ENCODE measurements at places on chromosomes 11 and 22.

- no peak for DNase-seq
These were observed 257.4 kb upstream of the LRRC4C start for GRCh38 chr11:41716862-41717261.

- DNase-seq = no peak
These were observed 54.4 kb downstream of the COMMD9 start for GRCh38 chr11:36234825-36235224.

DNA sequence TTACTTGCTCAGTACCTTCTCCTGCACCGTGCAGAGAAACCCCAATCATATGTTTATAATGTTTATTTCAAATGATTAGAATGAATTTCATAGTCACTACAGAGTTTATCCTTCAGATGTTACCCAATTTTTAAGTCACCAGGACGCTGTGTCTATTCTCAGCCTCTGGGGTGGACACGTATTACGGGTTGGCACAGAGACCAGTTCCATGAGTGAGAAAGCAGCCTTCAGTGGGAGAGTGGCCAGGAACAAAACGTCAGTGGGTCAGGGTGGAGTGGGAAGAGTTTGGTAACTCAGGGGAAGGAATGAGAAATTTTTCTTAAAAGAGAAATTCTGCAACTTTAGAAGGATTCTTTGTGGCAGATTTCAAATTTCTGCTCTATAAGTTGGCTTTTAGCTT lies 77.1 kb upstream of the MTMR2 start:
- DNase-seq = no peak

DNA sequence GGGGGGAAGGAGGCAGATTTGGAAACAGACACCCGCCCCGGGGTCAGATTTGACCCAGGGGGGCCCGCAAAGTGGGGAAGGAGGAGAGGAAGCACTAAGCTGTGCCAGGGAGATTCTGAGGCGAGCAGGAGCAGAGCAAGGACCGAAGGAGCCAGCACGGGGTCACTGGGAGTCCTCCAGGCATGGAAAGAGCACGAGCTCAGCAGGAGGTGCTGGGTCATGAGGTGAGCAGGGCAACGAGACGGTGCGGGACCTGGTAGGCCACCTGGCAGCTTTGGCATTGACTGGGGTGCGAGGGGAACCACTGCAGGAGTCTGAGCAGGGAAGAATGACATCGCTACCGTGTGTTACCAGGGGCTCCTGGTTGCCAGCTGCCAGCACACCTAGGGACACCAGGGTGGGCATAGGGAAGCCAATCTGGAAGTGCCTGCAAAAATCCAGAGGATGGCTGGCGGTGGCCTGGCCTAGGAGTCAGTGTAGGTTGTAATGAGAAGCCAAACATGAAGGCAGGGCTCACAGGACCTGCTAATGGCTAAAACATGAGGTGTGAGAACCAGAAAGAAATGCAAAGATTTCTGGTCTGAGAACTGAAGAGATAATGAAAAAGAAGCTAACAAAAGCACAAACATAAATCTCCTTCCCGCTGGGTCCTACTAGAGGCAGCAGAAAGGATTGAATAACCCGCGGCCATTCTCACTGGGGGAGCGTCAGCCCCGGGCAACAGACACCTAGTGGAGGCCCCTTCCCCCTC lies 63.5 kb downstream of the MICAL3 start:
- no peak for DNase-seq

- DNase-seq = no peak
These were observed 24.8 kb downstream of the GAB2 start for GRCh38 chr11:78392854-78393253.

GRCh38 chr11:75547617-75548058 lies 14.4 kb upstream of the SERPINH1 start:
- no peak for DNase-seq

GRCh38 chr11:8000390-8000789 lies 13.3 kb downstream of the EIF3F start:
- DNase-seq = no peak

DNA sequence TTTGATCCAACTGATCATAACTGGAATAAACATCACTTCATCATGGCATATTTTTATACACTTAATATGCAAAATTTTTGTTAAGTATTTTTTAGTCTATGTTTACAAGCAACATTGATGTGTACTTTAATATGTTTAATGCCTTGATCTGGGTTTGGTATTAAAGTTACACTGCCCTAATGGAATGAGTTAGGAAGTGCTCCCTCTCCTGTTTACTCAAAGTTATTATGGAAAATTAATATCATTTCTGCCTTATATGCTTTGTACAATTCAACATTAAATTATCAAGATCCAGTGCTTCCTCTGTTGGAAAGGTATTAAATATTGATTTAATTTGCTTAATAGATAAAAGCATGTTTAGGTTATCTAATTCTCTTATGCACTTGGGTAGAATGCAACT lies 927.3 kb upstream of the RAG2 start:
- no peak for DNase-seq

Measured in stimulated activated CD8-positive, alpha-beta memory T cell treated with anti-CD3 and anti-CD28 coated beads, Interleukin-15, amount 100 ng/mL, for 1 hour (primary cell).